ENCODE measurements at places on chromosomes 6 and 20.

- no peak for DNase-seq
These were observed 804.1 kb downstream of the TFAP2A start for GRCh38 chr6:9610620-9611415.

DNA sequence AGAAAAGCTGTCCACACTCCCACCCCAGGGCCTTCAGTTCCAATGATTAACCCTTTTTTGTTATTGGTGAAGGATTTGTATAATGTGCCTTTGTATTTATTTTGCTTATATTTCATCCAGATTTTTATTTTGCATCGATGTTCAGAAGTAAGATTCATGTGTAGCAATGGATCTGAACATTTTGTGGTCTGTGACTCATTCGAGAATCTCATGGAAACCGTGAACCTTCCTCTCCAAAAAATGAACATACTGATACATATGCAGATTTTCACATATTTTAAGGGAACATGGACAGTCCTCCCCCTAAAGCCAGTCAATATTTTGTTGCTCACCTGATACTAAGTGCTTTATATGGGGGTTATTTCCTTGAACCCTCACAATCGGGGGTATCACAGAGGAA is 421.8 kb upstream of the SOX4 start:
- no peak for DNase-seq

GRCh38 chr6:156396068-156396771 is 381.0 kb upstream of the ARID1B start:
- no peak for DNase-seq

- DNase-seq, result no peak
These were observed 27.7 kb downstream of the PTPRA start for GRCh38 chr20:2900845-2901592.

GRCh38 chr20:49858076-49858585 is 45.5 kb downstream of the SLC9A8 start:
- no peak for DNase-seq

DNA sequence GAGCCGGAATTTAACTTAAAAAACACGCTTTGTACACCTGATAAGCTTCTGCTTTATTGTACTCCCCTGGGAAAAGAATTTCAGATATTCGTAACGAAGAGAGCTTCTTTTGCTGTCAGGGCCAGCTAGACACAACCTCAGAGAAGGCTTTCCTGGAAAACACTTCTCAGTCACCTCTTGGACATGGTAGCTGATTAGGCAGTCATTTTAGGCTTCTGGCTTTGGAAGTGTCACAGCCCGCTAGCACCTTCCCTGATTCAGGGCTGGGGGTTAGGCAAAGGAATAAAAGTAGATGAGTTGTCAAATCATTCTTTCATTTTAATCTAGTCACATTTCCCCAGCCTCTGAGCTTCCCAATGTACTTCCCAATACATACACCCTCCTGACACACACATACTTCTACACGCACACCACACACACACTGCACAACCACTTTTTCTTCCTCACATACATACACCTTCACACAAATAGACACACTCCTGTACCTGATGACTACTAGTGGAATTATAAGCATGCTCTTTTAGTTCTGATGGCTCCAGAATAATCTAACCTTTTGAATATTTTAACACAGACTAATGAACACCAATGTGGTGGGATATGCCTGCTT is 34.9 kb upstream of the TINAG start:
- DNase-seq, result no peak

DNA sequence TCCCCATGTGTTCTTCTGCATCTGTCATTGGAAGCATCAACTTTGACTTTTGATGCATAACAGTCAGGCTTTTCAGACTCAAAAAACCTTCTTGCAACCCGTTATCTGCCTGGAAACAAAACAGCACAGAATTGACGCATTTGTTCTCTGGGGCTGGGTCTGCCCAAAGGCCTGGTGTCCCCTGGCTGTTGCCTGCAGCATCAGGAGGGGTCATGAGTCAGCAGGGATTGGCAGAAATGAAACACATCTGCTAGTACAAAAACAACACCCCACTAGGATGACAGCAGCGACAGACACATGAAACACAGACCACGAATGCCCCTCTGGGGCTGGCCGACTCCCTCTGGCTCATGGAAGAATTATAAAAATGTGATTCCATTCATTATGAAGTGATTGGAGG is 157.6 kb upstream of the INSM1 start:
- DNase-seq, result no peak

- DNase-seq, result no peak
These were observed 1.3 kb upstream of the KCNQ2 start for GRCh38 chr20:63473555-63474449.

GRCh38 chr6:69106511-69106910 is 471.4 kb downstream of the ADGRB3 start:
- DNase-seq, result no peak

GRCh38 chr6:91298543-91299145 is 711.8 kb upstream of the MAP3K7 start:
- DNase-seq, result no peak

GRCh38 chr6:132490478-132491204 is 22.3 kb downstream of the STX7 start:
- DNase-seq, result no peak

DNA sequence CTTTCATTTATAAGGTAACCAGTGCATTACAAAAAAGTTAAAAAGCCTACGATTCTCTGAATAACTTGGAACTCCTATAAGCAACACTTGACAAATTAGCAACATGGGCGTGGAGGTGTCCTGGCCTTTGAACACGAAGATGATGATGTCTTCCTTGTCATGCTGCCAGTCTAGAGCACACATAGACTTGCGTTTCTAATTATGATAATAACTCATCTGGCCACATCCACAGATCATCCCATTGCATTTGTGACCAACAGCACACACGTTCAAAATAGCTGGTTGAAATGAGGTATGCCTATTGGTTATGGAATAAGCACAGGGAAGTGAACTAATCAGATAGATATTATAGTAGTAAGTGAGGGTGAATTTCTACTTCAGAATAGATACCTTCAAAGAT is 608.9 kb downstream of the PRKN start:
- no peak for DNase-seq

- DNase-seq, result no peak
These were observed 290.9 kb downstream of the CDC5L start for GRCh38 chr6:44678252-44678935.

DNA sequence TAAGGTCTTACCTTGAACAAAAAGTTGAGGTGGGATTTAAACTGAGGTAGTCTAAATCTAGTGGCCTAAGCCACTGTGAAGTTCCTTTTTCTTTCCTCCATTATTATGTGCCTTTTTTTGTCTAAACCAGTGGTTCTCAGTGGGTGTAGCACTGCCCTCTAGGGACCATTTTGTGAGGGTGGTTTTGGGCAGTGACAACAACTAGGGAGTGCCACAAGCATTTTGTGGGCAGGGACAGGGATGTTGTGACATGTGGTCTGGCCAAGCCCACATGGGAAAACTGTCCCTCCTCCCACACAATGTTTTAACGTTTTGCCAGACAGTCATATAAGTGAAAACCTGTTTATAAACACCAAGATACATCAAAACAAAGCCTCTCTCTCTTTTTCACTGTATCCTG is 899.4 kb upstream of the FLRT3 start:
- no peak for DNase-seq

DNA sequence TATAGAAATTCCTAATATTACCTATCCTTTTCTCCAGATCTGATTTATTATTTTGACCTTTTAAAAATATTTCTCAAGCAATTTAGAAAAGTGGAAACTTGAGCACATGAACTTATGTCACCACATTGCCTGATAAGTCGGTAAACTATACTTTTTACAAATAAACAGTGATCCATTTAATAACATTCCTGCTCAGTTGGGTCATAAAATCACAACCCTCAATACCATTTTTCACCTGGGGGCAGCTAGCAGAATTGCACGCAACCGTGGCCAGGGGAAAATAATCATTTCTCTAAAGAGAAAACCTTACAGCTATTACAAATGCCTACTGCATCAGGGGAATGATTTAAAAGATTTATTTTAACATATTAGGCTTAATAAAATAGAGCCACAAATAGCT is 614.5 kb downstream of the PHF3 start:
- no peak for DNase-seq

GRCh38 chr6:75281653-75282052 is 2.9 kb downstream of the TMEM30A start:
- no peak for DNase-seq

DNA sequence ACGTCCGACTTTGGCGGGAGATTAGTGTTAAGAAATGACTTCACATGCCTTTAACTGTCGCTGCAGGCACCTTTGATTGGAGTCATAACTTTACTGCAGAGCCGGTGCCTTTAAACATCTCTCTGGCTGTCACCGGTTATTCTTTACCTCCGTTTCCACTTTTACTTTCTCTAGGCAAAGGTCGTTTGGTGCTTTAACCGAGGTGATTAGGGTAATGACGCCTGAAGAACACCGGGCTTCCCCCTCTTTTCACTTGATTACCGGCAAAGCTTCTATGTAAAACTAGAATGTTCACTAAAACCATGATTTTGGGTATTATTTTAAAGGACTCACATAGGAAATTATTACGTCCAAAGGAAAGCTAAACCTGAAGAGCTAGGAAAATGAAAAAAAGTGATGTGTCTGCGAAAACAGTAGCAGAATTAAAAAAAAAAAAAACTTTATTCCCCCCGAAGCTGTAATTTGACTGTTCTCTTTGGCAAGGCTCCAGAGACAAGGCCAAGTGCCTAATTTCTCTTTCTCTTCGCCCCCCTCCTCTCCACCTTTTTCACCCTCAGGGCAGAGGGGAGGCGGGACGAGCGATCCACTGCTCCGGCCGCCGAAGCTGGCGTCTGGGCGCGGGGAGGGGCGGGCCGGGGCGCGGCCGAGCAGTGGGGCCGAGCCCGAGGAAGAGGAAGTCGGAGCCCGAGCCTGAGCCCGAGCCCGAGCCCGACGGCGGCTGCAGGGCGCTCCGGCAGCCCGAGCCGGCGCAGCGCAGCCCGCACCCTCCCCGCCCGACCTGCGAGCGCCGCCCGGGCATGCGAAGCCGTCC is at the start of gene PLEKHG1:
Gene PLEKHG1 (plus strand): TSS at position 687 of the 811 bp plus-strand sequence. CDS start 133,797 bp downstream, outside the sequence.
- DNase-seq, result peak; percentile 24

GRCh38 chr6:27558028-27558724 is 85.3 kb upstream of the ZNF184 start:
- no peak for DNase-seq

DNA sequence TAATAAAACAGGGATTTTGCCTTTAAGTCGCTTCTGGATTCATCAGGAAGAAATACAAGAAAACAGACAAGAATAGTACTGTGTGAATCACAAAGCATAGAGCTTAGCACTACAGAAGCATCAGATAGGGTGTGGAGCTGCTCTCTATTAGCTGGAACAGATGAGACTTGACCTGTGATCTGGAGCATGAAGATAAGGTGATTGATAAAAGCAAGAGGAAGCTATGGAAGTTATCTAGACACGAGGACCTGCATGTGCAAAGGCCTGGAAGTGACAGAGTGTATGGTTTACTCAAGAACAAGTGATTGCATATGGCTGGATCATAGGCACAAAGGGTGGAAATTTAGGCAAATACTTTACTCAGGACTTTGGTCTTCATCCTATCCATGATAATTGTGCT is 112.9 kb upstream of the MLIP start:
- DNase-seq, result no peak

- no peak for DNase-seq
These were observed 191.3 kb downstream of the TSHZ2 start for GRCh38 chr20:53163486-53163885.

DNA sequence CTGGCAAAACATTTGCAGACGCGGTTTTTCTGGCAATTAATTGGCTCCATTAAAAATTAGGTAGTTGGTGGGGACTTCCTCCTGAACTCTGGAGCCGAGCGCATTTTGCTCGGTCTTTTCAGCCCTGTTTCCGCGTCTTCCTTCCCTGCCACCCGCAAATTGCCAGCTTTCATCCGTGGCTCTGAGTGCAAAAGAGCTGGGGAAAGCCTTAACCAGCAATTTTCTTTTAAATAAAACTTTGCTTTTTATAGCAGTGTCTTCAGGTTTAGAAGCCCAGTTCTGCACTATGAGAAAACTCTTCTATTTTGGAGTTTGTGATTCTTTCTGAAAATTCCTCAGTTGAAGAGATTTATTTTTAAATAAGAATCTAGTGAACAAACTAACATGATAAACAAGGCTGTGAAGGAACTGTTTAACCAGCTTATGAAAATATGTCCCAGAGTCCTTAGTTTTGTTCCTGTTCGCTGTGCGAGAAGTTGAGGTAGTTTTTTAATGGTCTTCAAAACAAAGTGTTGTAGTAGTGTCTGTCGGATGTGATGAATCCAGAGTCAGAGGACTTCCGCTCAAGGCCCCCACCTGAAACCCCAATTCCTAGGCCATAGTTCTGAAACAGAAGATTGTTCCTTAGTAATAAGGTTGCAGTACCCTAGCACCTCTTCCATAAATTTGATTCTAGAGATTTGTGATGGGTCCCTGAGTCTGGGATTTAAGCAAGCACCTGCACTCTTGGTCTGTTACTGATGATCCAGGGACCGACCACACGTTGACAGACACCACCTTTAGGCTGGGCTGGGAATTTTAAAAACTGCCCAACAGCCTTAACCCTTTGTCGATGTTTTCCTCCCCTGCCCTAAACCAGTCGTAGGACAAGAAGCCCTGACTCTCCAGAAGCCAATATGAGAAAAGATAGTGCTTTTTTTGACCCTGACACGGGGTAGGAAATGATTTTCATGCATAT is 950 bp downstream of the KCTD20 start:
- no peak for DNase-seq

- DNase-seq, result no peak
These were observed 61.4 kb upstream of the MOCS1 start for GRCh38 chr6:39995633-39996032.

- DNase-seq, result no peak
These were observed 187.8 kb downstream of the SASH1 start for GRCh38 chr6:148530394-148530953.

DNA sequence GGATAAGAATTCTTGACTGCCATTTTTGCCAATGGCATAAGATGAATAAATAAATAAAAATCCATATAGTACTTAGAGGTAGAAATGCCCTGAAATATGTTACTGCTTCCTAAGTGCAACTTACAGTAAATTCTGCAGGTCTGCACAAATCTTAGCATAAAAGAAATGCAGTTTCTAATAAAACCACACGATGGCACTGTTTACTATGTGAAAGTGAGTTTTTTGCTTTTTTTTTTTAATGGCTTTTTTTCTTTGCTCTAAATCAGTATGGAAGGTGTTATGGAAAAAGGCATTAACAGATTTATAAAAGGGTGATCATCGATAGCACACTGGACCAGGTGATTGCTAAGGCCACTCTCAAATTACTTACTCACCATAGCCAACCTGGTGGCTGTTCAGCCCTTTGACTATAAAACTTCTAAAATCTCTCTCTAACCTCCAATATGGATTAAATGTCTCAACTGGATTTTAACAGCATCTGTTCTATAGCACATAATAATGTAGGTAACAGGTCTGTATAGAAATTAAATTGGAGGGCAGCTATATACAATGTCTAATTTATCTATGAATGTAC is 45.8 kb downstream of the AHI1 start:
- DNase-seq, result no peak

- DNase-seq, result no peak
These were observed 210.8 kb downstream of the TBC1D7 start for GRCh38 chr6:13117570-13117969.

- DNase-seq, result no peak
These were observed 100.8 kb downstream of the SYCP2 start for GRCh38 chr20:59832406-59833363.
